ENCODE measurements at places on chromosomes 13 and 19.

GRCh38 chr19:39247701-39248664 lies 673 bp downstream of the IFNL4 start:
- no peak for DNase-seq

DNA sequence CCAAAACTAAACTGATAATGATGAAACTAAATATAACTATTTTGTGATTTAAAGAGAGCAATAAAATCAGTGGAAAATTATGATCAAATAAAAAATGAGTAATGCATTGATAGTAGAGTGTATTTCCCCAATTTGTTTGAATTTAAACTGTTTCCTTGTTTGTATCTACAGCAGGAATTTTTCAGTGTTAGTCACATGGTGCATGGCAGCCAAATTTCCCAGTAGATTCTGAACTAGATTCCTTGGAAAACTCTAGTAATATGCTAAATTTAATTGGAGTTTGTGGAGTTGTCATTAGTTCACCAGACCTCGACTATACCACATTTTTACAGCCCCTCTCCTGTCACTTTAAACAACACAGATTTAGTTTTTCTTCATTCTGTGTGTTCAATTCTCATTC lies 156.2 kb downstream of the PCCA start:
- no peak for DNase-seq

DNA sequence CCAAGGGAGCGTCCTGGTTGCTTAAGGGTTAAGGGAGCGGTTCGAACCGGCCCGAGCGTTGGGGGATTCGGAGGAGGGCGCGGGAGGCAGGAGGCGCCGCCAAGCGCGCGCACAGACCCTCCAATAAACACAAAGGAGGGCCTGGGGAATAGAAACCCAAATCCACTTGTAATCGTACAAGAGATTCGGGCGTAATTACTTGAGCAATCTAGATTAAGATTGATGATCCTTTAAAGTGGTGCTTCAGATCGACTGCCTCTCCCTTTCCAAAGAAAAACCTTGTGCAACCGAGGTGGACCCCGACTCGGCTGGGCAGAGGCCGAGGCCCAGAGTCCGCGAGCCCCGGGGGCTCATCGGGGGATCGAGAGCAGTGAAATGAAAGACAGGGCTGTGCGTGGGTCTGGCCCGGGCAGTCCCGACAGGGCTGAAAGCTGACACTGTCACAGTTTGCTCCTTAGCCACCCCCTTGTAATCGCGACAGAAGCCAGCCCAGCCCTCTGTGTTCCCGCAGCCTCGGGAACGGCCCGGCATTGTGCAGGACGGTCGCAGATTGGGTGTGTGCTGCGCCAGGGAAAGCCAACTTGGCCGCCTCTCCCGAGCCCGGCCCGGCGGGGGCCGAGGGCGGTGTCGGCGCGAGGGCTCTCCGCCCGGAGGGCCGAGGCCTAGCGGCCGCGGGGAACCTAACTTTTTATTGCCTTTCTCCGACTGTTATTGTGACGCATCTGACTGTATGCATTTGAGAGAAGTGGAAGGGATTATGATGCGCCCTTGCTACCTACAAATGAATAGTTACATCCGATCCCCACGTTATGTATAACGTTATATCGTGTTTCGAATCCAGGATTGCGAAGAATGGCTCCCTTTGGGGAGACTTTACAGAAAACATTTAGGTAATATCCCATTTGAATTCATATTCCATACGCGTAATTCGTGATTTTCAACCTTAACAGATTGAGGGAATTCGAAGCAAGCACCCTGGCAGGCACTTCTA lies 5.5 kb downstream of the MAB21L1 start:
- no peak for DNase-seq

GRCh38 chr13:102954350-102954749 lies 108.5 kb downstream of the ERCC5 start:
- no peak for DNase-seq

DNA sequence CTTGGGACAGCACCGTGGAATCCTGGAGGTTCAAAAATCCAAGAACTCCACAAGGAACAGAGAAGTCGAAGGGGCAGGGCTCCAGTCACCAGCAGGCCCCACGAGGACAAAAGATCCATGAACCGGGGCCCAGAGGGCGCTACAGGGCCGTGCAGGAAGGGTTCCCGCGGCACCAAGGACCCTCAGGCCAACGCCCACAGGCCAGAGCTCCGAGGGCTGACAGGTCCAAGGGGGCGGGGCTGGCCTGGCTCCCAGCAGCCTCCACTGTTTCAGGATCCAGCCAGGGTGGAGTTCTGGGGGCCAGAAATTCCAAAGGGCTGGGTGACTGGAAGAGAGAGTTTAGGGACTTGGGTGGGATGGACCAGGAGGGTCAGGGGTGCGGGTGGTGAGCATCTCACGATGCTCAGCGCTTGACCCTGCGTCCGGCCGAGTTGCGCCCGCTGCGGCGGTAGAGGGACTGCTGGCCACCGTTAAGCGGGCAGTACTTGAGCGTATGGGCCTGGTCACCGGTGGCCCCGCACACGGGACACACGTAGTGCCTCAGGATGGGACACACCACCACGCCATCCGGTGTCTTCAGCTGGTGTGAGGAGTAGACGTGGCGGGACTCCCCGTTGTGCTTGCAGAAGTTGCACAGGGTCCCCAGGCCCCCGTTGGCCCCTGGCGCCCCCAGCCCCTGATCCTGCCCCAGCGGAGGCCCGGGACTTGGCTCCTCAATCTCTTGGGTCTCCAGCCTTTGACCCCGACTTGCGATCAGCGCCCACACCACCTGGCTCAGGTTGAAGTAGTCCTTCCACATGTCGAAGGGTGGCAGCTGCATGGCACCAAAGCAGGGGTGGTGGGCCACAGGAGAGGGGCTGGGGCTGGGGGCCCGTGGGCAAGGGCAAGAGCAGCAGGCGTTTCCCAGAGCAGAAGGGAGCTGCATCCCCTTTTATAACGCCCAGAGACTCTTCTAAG lies at the start of gene NANOS2:
TSS of gene NANOS2 (minus strand) at position 905 of the 957 bp plus-strand sequence. CDS start at position 820, 85 bp downstream.
- no peak for DNase-seq

DNA sequence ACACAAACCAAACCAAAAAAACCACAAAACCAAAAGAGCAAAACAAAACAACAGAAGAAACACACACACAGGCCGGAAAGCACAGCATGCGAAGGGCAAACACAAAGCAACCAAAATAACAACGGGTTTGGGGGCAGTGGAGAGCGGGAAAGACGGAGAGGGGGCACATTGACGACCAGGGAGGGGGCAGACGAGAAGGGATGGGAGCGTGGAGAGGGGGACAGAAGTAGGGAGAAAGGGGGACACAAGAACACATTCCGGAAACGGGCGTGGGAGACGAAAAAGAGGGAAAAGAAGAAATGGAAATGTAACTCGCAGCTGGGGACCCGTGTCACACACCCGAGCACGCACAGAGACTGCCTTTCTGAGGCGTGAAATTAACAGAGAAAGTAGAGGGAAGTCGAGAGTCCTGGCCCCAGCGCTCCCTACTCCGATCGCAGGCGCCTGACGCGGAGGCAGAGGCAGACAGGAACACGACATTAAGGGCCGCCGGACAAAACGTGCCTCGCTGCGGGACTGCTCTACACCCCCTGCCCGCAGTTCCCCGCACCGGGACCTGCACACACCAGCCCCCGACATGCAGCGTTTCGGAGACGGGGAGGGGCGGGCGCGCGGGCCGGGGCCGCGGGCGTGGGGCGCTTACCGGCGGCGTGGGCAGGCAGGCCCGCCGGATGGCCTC lies 652 bp downstream of the POU4F1 start:
- no peak for DNase-seq

DNA sequence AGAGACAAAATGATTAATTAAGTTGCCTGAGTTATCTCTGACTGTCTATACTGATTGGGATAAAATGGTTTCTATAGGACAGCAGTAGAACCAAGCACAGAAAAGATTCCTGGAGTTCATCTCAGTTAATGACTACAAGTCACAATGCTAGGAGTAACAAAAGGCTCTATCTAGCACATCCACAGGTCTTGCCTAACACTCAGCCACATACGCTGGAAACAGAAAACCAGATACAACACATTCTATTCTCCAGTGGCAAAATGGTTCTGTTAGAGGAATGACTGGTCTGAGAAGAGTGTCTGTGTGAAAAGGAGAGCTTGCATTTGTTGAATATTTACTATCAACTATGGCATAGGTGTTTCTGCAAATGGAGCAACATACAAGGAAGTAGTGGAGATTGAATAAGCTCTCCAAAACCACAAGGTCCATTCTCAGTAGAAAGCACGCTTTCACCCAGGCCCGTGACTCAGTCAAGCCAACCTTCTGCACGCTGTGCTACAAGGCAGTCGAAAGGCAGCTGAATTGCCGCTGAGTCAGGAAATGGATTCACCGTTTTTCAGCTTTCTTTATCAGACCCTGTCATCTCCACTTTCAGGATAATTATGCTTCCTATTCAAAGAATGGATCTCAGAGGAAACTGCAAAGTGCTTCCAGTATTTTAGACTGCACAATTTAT lies 761.5 kb downstream of the EFNB2 start:
- DNase-seq: no peak

DNA sequence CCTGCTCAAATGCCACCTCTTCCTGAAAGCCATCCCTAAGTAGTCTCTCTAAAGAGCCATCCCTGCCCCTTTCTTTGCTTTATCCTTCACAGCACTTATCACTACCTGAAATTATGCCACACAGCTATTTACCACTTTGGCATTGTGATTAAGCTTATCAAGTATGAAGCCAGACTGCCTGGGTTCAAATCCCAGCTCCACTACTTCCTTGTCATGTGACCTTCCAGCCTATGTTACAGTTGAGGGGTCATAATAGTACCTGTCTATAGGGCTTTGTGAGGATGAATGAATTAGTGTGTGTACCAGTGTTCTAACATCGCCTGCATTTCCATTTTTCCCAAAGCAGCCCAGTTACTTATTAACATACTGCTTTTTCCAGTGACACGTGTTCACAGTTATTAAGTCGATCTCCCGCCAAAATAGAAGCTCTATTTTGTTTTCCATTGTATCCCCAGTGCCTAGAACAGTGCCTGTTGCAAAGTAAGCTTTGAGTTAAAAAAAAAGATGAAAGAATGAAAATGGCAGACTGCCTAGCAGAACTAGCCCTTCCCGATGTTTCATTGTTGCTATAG lies 32.8 kb downstream of the ZSWIM9 start:
- no peak for DNase-seq

DNA sequence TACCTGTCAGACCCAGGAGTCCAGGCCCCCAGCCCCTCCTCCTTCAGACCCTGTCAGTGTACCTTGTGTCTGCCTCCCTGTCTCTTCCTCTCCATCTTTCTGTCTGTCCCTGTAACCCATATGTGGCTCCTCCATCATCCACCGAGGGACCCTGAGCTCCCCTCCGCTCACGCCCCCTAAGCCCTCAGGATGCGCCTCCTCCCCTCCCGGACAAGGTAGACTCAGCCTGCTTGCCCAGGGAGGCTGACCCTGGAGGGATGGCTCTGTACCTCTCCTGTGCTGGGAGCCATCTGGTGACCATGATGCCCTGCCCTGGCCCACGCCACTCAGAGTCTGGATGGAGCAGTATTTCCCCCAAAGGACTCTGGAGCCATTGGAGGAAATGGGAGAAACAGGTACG lies 1.0 kb upstream of the CAPN12 start:
- no peak for DNase-seq

GRCh38 chr19:55554302-55554701 lies 9.0 kb upstream of the SBK3 start:
- no peak for DNase-seq

DNA sequence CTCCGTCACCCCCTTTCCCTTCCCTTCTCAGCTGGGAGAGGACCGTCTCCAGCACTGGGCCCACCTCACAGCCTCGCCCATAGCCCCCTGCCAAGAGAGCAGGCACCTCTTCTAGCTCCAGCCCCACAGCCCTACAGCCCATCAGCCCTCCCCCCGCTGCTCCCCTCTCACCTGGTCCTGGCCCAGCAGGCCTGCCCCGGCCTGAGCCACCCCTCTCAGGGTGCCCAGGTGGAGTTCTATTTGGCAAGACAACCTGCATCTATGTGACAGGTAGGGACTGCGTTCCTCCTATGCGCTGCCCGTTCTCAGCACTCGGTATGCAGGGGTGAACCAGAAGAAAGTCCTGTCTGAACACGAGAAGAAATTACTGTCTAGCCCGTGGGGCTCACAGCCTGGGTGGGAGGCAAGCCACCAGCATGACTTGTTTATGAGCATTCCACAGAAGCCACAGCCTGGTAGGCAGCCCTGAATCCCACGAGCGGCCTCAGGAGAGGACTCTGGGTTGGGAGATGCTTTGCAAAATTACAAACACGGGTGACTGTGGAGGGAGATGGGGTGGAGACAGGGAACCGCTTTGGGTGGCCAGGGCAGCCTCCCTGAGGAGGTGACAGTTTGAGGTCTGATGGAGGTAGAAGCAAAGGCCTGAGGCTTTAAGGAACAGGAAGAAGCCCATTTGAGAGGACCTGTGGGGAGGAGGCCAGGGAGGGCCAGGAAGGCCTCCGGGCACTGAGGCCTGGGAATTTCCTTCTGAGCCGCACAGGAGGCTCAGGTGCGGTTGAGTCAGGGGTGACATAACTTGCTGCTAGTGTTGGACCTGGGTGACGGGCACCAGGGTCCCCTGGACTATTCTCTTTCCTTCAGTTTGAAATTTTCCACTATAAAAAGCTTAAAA lies 1.2 kb upstream of the PLEKHF1 start:
- DNase-seq: no peak

GRCh38 chr19:29623726-29624488 lies 17.8 kb downstream of the POP4 start:
- DNase-seq: no peak

GRCh38 chr13:102203718-102204117 lies 198.1 kb downstream of the FGF14 start:
- DNase-seq: no peak

DNA sequence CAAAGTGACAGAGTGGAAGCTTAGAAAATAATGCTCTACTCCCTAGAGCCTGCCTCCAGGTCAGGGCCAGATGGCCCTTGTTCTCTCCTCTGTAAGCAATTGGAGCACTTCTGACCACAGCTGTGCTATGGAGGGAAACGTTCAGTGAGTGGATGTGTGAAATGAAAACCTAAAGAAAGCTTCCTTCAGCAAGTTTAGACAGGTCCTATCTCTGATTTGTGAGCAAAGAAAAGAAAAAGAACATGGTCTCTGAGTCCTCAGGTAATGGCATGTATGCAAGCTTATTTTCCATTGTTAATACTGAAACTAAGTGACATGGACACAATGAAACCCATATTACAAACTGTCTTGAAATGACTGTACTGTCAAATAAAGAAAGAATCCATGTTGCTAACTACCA lies 1486.8 kb downstream of the EFNB2 start:
- DNase-seq: no peak

- DNase-seq: no peak
These were observed 34.2 kb upstream of the ARGLU1 start for GRCh38 chr13:106602178-106602577.

- no peak for DNase-seq
These were observed 512.4 kb upstream of the ATXN8OS start for GRCh38 chr13:69595181-69595580.

GRCh38 chr19:1503089-1503924 lies 9.5 kb downstream of the ADAMTSL5 start:
- DNase-seq: no peak

DNA sequence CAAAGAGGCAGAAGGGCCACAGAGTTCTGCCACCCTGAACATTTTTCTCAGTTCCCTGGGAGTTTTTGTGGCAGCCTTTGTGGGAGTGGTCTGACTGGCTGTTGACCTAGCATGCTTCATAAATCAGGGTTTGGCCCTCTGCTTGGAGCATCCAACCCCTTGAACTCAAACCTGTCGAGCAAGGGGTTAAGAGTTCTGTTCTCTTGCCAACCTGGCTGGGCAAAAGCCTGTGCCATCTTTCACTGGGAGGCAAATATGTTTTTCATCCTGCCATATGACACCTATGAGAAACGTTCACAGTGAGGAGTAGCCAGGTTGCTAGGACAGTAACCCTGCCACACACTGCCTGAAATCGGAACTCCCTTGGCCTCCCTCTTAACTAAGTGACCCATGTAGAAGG lies 7.7 kb upstream of the TEX26 start:
- DNase-seq: no peak

All from thoracic aorta (tissue), 2 donors.